Stimulated activated CD8-positive, alpha-beta memory T cell treated with anti-CD3 and anti-CD28 coated beads, Interleukin-7, amount 100 ng/mL, for 1 hour (primary cell): ENCODE measurements at places on chromosomes 11 and 22.
A peak's percentile ranks its signal among the peaks of the same experiment; 100 is the strongest.

GRCh38 chr11:59607703-59608454 lies 7.7 kb downstream of the OSBP start:
- DNase-seq = no peak

DNA sequence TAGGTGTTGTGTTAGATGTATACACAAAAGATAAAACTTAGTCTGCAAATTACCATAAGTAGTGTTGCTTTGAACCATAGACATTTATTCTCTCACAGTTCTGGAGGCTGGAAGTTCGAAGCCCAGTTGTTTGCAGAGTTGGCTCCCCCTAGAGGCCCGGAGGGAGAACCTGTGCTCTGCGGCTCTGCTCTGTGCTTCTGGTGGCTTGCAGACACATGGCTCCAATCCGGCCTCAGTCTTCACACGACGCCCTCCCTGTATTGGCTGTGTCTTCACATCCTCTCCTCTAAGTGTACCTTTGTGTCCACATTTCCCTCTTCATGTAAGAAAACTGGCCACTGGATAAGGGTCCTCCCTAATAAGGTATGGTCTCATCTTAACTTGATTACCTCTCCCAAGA lies 128.4 kb downstream of the OPCML start:
- no peak for DNase-seq

- no peak for DNase-seq
Observed at GRCh38 chr11:107821199-107821927, 37.2 kb downstream of the SLC35F2 start.

DNA sequence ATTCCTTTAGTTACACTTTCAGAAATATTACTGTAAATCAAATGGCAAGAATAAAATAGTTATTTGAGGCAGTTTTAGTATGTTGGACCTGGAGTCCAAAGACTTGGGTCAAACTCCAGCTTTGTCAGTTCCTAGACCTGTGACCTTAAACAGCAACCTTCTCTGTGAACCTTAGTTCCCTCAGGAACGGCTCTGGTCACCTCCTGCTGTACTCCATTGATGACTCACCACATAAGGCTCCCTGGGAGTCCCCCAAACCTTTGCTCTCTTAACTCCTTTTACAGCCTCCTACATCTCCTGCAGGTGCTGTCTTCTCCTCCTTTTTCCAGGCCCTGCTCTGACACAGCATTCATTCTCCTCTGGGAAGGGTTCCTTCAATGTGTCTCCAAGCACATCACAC lies 29.1 kb downstream of the LIMK2 start:
- no peak for DNase-seq

DNA sequence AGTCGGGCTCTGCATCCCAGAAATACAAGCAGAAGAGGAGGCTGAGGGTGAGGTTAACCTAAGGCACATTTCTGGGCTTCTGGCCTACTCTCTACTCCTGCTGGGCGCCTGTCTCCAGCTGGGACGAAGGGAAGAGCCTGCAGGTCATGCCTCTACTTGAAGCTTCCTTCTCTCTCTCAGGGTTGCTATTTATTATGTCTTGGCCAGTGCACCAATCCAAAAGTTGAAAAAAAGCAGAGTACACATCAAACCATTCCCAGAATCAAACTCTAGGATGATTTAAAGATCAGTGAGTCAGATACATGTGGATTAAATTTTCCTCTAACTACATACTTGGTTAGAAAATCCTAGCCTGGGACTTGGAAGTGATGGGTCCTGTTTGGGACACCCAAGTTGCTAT lies 60.2 kb upstream of the CDON start:
- DNase-seq = no peak

- DNase-seq = no peak
Observed at GRCh38 chr22:47739291-47740015, 977.0 kb downstream of the TBC1D22A start.

- DNase-seq = no peak
Observed at GRCh38 chr11:6332066-6332465, 11.8 kb upstream of the CAVIN3 start.

GRCh38 chr22:35307892-35308291 lies 8.2 kb downstream of the TOM1 start:
- DNase-seq = no peak

DNA sequence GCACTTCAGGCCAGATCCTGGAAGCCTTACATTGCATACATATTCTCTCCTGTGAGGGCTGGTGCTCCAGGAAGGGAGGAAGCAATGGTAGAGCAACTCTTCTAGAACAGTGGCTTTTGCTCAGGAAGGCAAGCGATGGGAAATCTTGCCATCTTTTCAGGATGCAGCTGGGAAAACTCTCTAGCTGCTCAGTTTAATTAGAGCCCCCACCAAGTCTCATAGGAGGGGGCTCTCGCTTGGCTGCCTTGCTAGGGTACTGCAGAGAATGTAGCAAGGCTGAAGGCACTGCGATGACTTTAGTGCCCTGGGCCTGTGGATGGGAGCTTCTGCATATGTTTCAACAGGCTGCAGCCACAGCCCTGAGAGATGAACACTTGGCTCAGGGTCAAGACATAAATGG lies 357.2 kb upstream of the SYN3 start:
- no peak for DNase-seq

DNA sequence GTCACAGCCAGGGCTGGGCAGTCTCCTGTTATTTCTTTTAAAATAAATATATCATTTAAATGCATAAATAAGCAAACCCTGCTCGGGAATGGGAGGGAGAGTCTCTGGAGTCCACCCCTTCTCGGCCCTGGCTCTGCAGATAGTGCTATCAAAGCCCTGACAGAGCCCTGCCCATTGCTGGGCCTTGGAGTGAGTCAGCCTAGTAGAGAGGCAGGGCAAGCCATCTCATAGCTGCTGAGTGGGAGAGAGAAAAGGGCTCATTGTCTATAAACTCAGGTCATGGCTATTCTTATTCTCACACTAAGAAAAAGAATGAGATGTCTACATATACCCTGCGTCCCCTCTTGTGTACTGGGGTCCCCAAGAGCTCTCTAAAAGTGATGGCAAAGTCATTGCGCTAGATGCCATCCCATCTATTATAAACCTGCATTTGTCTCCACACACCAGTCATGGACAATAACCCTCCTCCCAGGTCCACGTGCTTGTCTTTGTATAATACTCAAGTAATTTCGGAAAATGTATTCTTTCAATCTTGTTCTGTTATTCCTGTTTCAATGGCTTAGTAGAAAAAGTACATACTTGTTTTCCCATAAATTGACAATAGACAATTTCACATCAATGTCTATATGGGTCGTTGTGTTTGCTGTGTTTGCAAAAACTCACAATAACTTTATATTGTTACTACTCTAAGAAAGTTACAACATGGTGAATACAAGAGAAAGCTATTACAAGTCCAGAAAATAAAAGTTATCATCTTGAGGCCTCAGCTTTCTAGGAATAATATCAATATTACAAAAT lies 13.4 kb downstream of the OR51B4 start:
- DNase-seq = no peak

DNA sequence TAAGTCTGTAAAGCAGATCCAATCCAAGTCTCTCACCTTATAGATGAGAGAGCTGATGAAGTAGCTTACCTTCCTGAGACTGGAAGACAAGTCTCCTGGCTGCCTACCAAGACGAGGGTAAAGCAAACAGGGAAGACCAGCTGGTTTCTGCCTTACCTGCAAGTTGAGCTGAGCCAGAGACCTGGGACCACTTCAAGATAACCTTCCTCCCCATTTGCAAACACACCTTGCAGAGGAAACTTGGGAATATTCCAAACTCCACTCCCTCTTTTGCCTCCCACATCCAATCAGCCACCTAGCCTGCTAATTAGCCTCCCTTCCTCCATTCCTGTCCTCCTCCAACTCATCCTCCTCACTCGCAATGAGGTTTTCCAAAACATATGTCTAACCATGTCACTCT lies 23.4 kb upstream of the ROBO3 start:
- DNase-seq = no peak

DNA sequence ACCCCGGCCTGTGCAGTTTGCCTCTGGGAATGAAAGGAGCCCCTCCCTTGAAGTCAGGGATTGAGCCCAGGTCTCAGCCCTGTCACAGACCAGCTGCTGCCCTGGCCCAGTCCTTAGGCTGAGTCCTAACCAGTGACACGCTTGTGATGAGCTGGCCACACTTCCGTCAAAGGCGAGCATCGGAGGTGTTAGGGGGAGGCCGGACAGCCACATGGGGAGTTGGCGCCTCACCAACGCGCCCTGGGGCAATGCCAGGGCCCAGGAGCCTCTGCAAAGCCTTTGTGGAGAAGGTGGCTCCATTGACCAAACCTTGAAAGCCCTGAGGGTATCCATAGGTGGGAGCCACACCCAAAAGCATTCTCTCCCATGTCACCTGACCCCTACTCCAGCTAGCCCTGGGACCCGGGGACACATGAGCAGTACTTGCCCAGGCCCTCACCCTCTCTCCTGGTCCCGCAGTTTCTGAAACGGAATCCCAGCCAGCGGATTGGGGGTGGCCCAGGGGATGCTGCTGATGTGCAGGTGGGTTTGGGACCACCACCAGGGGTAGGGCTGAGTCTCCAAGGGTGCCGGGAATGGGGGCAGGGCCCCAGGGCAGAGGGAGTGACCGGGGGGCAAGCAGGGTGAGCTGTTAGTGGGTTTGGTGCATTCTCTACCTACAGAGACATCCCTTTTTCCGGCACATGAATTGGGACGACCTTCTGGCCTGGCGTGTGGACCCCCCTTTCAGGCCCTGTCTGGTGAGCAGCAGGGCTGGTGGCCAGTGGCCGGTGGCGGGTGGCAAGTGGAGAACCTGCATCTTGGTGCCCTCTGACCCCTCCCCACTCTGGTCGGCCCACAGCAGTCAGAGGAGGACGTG lies 3.7 kb downstream of the PTPRCAP start:
- DNase-seq = no peak

- no peak for DNase-seq
Observed at GRCh38 chr22:39493759-39494158, 8.3 kb upstream of the MIEF1 start.

DNA sequence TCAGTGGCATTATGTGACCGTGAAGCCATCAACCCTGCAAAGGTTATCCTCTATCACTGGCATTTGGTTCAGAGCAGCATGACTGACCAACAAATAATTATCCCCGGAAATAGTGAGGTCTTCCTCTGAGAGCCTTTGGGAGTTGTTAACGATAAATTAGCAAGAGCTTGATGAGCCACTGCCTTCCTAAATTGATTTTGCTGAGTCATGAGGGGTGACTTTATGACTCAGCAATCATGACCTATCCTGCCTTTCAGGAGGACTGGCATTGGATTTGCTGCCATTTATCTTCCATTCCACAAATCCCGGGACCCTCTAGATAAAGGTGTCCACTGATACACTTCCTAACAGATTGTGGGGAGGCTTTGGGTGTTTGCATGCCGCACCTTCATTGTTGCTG lies 80.8 kb upstream of the MTNR1B start:
- DNase-seq = no peak

DNA sequence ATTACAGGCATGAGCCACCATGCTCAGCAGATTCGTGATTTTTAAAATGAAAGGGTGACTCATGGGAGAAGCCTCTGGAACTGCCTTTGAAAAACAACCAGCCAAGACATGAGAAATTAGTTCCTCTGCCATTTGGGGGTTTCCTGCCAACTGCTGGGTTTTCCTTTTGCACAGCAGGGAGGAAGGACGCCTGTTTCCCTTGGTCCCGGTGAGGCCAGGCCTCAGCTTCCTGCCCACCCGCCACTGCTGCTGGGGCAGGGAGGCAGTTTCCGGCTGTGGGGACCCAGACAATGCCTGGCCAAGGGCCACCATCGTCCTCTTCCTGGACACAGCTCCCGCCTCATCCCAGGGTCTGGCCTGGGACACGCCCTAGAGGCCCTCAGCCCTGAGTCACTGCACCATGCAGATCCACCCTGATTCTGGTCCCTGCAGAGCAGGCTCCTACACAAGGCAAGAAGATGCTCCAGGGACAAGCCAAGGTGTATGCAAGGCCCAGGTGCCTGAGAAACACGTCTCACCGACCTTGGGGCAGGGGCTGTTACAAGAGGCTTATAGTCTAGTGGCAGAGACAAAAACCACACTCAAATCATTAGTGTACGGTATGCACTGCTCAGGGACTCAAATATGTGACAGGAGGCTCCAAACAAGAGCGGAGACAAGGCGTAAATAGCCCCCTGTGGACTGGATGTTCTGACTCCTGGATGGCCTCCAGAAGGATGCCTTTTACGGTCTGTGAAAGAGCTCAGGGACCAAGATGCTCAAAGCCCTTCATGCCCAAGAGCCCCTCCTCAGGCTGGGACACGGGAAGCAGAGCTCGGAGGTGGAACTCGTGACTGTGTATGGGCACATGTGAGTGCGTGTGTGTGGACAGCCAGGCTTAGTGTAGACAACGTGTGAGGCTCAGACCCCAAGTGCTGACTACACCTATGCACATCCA lies 10.0 kb downstream of the PPM1F start:
- no peak for DNase-seq

DNA sequence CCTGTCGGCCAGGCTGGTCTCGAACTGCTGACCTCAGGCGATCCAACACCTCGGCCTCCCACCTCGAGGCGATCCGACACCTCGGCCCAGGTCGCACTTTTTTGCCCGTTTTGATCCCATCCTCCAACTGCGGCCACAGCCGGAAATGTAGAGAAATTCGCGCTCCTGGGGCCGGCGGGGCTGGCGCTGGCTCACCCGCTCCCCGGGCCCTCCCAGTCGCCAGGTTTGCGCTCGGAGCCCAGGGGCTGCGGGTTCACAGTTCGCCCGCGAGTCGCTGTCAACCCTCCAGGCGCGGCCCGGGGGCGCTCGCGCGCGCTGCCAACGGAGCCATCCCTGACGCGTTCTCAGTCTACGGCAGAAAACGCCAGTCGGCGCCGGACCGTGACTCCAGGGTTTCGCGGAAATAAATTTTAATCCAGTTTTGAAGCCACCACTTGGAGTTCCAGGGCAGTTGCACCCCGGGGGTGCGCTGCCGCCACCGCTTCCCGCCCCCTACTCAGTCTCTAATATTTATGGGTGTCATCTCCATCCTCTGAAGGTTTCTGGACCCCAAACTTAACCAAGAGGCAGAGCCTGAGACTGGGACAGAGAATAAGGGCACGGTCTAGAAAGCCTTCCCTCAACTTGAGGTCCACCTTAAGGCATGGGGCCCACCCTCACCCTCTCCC lies 1.5 kb upstream of the KLHDC7B start:
- peak; percentile 63 for DNase-seq

DNA sequence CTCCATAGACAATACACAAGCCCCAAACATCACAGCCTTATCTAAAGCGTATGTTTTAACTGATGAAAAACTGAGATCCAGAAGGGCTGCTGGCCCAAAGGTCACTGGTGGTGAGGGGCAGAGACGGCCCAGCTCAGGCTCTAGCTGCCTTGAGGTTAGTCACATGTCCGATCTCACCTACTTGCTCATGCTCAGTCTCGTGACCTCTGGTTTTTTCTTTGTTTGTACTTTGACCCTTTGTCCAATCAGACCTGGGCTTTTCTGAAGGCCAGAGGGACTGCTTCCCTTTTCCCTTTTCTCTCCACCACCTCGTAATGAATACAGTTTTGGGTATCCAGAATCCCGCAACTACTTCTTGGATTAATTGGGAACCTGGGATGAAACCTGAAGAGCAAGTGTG lies 28.6 kb downstream of the MMP20 start:
- no peak for DNase-seq
